Umbilical cord (tissue), 2 donors: ENCODE measurements at places on chromosomes 16 and 17.

GRCh38 chr17:1082579-1082978, 85.7 kb downstream of the TIMM22 start:
- DNase-seq: no peak

DNA sequence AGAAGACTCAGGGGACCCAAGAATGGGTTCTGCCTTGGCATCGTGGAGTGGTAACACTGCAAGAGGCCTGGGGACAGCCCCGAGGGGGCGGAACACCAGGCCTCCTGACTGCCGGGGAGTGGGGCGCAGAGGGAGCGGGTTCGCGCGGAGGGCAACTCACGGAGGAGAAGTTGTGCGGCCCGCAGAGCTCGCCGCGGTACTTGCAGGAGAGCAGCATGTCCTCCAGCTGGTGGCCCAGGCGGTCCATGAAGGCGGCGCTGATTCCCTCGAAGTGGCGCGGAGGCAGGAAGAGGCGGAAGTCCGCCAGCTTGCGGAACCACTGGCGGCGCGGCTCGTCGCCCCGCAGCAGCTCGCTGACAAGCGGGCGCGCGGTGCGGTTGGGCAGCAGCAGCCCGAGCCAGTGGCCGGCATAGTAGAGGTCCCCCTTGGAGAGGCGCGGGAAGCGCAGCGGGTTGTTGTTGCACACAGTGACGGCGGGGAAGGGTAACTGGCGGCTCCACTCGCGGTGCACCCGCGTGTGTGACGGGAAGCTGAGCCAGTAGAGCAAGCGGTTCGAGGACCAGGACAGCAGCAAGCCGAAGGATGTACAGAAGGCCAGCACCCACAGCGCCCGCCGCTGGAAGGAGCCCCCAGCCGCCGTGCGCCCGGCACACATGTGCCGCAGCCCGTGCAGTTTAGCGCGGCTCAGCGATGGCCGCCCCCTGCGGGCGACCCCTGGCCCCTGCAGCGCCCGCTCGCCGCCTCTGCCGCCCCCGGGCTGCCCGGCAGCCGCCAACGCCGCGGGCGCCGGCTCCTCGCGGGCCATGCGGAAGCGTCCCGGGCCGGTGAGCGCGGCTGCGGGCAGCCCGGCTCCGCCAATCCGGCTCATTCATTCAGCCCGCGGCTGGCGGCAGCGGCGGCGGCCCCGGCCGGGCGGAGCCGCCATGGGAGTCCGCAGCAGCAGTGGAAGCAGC, 1.6 kb downstream of the ASIC2 start:
- peak; percentile 20 for DNase-seq

DNA sequence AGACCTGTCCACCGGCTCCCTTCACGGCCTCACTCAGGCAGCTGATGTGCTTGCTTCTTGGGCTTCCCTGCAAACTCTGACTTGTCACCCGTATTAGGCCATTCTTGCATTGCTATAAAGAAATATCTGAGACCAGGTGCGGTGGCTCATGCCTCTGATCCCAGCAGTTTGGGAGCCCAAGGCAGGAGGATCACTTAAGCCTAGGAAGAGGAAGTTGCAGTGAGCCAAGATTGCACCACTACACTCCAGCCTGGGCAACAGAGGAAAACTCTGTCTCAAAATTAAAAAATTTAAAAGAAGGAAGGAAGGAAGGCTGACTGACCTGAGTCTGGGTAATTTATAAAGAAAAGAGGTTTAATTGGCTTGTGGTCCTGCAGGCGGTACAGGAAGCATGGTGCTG, 17.0 kb downstream of the SOST start:
- DNase-seq: no peak

DNA sequence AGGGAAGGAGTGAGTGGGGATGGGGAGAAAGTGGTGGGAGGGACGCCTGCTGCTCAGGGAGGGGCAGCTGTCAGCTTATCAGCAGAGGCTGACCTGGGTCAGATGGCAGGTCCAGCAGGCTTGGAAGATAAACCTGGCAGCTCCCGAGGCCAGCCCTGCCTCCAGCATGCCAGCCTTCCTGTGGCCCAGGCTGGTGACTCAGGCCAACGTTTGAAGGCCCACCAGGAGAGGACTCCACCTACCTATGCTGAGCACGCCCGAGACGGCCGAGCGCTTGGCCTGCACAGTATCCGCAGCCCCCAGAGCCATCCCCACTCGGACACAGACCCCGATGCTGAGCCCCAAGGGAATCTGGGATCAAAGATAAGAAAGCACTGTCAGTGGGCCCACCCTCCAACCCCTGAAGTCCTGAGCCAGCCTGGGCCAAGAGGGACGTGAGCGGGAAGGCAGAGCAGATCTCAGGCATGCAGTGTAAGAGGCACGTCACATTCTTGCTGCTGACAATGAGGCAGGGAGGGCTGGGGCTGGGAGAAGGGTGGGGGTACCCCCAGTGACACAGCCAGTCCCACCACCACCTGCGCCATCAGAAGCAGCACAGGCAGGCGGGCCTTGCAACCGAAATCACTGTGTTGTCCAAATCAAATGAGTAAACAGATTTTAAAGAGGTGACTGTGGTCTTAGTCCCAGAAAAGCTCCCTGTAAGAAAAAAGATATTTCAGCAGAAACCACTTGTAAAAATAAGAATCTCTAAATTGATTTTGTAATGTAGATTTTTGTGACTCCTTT, 12.4 kb downstream of the SLC47A2 start:
- DNase-seq: peak; percentile 58

GRCh38 chr17:6497496-6498221, 53.4 kb downstream of the PIMREG start:
- DNase-seq: peak; percentile 19

DNA sequence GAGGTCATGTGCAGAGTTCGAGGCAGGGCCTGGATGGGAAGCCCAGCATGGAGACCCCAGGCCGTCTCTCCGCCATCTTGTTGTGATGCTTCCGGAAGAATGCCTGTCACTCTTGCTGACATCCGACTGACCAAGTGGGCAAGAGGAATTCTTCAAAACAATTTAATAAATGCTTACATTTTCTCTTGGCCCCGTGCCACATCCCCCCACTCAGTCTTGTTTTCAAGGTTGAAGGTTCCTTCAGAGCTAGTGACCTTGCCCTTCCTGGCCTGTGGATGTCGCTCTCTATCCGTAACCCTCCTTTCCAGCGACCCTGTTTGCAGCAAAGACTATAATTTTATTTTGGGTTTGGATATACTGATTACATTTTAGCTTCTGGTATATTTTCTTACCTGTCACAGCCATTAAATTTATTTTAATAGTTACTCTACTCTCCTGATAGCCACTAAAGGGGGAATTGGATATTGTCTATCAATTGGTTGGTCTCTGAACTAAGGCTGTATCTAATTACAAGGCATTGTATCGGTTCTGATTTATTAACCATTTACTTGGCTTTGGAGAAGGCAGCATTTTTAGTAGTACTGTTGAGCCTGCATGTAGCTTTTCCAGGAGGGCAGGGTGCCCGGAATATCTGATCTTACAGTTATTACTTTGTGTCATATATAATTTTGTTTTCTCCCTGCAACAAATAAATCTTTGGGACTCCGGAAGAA, 264.5 kb downstream of the WWOX start:
- no peak for DNase-seq

GRCh38 chr16:46783800-46784199, 35.7 kb upstream of the MYLK3 start:
- DNase-seq: no peak

DNA sequence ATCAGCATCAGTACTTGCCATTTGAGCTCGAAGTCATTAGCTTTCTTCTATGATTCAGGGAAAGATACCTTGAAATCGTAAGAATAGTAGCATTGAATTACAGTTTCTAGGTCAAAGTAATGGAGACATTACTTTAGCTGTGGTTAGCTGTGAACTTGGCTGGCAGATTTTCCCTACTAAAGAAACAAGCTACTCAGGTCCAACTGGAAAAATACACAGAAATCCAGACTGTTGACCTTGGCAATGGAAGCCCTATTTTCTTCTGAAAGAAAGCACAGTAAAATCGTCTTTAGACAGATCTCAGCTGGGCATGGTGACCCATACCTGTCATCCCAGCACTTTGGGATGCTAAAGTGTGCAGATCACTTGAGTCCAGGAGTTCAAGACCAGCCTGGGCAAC, 13.4 kb upstream of the DNAJA2 start:
- DNase-seq: no peak

DNA sequence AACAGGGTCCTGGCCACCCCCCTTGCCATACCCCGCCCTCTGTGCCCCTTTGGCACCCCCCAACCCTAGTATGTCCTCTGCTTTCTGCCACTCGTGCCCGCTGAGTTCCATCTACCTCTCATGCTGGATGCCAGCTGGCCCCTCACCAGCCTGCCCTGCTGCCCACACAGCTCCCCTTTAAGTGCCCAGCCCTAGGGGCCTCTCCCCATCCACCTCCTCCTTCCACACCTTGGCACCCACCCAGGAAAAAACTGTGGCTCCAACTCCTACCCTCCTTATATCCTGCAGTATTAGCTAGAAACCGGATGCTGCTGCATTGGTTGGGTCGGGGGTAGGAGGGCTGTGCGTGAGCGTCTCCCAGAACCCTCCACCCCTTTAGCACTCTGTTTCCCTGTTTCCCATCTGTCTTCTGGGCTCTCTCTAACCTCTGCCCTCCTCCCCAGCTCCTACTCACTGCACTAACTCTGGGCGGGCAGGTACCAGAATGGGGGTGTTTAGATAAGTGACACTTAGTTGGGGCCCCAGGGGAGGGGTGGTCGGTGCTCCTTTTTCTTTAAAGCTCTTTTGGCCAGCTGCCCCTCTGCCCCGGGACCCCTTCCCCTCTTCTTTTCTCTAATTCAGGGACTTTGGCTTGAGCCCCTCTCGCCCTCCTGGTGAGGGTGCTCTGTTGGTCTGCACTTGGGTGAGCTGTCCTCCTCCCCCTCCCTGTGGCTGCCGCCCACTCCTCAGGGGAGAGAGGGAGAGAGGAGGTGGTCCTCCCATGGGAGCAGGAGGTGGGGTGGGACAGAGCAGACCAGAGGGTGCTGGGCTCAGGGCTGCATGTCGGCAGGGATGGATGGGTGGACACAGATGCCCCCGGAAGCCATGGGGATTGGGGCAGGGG, 9.9 kb downstream of the NR1D1 start:
- peak; percentile 42 for DNase-seq

DNA sequence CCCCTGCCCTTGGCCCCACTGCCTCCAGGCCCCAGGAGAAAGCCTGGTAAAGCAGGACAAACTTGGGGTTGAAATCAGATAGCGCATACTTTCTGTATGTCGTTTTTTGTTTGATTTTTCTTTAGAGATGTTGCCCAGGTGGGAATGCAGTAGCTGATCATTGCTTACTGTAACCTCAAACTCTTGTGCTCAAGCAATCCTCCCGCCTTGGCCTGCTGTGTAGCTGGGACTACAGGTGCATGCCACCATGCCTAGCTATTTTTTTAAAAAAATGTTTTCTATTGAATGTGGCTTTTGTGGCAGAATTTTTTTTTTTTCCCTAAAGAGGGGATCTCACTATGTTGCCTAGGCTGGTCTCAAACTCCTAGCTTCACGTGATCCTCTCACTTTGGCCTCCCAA, 11.1 kb upstream of the CCL5 start:
- no peak for DNase-seq

DNA sequence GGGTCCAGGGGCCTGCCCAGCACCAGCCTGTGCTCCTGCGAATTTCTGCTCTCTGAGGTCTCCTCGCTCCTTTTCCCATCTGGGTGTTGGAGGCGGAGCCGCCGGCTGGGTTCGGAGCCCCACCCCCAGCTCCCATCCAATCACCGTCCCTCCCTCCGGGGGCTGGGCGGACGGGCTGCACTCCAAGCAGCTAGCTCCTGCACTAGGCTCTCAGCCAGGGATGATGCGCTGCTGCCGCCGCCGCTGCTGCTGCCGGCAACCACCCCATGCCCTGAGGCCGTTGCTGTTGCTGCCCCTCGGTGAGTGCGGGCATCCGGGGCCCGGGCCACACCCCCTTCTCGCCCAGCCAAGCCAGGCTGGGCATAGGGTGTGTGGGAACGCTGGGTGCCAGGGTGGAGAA, at the start of gene NRN1L:
TSS of gene NRN1L (plus strand) at position 202 of the 400 bp plus-strand sequence. CDS start at position 221, 19 bp downstream.
- peak; percentile 91 for DNase-seq

DNA sequence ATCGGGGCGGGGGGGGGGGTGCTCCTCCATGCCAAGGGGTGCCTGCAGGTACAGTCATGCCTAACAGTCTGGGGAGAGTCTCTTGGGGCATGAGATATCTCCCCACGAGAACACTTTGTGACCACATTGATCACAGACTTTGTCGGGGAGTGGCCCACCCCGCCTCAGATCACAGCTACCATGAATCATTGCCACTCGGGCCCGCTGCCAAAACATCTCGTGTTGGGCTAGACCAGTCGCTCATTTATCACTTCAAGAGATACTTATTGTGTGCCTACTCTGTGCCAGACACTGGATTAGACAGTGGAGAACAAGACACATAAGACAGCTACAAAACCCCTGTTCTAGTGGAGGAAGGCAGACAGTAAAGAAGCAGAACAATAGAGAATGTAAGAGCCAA, 72.6 kb downstream of the CLEC16A start:
- no peak for DNase-seq

DNA sequence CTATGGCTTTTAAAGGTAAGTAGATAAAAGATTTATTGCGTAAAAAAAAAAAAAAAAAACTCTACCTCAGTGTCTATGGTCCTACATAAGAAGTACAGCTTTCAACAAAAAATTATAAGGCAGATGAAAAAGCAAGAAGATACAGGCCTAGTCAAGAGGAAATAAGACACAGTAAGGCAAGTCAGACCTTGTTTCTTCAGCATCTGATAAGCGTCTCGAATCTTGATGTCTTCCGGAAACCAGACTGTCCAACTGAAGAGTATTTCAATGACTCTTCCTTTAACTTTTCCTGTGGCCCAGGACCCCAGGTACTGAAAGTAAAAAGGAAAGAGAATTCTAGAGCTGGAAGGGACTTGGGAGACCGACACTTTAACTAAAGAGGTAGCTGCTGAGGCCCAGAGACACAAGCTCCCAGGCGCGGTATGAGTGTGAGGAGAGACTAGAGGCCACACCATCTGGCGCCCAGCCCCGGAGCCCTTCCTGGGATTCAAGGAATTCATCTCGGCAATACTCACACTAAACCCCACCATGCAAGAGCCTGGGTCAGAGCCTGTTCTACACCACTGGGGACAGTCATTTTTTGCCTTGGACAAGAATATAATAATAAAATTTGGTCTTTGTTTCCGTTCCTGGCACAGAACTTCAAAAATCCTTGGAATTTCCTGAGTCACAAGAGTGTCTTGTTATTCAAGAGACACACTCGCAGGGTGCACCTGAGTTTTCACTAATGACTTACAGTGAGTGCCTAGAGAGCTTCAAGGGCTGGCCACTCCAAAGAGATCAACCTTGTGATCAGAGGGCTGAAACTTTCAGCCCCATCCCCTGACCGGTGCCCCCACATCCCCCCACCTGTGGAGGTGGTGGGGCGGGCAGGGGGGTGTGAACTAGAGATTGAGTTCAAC, 18.6 kb downstream of the GGA2 start:
- DNase-seq: peak; percentile 13

GRCh38 chr16:67166110-67166547, 1.6 kb downstream of the HSF4 start:
- DNase-seq: no peak

DNA sequence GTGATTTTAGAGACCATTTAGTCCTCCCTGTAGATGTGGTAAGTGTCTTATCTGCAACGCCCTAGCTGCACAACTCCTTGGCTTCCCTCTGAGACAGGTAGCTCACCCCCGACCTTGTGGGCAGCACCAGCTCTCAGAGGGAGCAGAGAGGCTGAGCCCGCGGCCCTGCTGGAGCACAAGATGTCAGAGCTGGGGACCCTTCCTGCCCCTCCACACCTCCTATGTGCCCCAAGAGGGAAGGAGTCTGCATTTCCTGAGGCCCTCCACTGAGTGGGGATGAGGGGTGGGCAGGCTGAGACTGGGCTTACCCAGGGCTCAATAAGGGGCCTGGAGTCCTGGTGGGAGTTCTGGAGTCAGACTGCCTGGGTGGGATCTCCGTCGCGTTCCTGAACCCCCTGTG, 12.2 kb upstream of the ADGRG1 start:
- no peak for DNase-seq
